ENCODE measurements at places on chromosomes 2 and 18. TPM values are rescaled to one million over a fixed set of nuclear protein-coding genes. Genes with fewer than 3 reads are reported as not detected.

DNA sequence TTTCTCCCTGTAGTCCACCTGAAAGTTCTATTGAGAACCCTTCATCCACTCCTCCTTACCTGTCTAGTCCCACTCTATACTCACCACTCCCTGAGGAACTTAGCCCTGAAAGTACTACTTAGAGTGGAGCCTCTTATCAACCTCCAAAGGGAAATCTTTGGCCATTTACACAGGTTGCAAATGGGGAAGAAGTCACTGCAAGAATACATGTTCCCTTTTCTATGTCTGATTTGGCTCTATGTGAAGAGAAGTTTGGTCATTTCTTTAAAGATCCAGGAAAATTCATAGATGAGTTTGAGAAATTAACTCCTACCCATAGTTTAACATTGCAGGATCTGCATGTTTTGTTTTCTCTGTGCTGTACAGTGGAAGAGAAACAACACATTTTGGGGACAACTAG lies 22.9 kb upstream of the MGAT4A start:
- no peak for DNase-seq

Gene SLC14A1
- 0.52 TPM for total RNA-seq

Gene MC5R
- not detected for total RNA-seq

Gene GPD2
- 49.1 TPM for total RNA-seq

Gene DSG2
- total RNA-seq: not detected
